ENCODE measurements at places on chromosomes 4 and X.

DNA sequence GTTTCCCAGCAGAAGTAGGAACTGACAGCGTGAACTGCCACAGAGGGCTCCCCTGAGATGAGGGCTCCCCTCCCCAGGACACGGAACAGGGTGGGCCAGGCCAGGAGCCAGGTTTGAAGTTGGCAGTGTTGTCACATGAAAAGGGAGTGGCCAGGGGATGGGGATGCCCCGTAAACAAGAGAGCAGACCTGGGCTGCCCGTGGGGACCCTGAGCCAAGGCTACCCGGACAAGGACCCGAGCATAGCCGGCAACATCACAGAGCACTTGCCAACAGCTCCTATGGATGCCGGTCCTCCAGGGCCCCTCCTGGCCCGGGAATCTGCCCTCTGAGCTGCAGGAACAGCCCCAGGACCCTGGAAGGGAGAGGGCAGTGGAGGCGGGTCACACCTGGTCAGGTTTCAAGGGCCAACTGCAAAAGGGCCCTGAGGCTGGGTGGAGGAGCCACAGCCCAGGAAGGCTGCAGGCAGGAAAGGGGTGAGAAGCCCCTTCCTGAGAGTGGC, 102.1 kb downstream of the CPZ start:
- no peak for DNase-seq

DNA sequence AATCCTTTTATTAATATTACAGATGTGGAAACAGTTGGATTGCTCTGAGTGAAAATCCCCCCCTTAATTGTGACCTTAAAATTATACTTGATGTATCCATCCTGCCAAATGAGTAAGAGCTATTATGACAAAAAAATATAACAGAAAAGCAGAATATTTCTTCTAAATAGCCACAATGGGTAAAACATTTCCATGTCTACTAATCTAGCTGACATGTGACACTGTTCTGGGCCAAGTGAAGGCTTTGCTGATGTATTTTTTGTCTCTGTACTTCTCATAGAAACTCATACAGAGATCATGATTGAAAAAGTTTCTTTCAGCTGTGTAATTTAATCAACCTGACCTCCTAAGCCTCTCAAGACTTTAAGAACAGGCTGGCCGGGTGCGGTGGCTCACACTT, 569.1 kb upstream of the ZFP42 start:
- DNase-seq, result no peak

- no peak for DNase-seq
Measured at GRCh38 chr4:123651536-123652180, 255.1 kb downstream of the SPRY1 start.

DNA sequence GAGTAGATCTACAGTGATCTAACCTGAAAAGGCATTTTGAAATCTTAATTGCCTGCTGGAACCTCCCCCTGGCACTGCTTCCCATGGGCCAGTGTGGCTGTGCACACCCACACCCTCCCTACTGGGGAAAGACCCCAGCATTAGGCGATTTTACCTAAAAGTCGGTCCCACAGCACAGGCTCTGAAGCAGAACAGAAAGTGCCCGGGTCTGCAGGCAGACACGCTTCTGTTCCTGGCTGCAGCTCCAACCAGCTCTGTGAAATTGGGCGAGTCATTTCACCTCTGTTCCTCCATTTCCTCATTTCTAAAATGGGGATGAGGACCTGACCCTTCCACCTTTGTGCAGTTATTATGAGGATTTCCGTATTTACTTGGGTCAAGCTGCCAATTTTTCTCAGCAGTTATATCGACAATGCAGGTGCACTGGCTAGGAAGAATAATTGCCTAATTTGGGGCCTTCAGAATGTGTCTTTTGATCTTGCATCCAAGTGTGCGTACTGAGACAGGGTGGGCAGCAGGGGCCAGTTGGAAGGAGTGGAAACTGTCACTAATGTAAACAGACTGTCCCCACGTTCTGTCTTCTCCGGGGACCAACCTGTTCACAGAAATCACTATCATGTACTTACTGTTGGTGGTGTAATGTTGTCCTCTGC, 7.1 kb downstream of the KLF3 start:
- no peak for DNase-seq

DNA sequence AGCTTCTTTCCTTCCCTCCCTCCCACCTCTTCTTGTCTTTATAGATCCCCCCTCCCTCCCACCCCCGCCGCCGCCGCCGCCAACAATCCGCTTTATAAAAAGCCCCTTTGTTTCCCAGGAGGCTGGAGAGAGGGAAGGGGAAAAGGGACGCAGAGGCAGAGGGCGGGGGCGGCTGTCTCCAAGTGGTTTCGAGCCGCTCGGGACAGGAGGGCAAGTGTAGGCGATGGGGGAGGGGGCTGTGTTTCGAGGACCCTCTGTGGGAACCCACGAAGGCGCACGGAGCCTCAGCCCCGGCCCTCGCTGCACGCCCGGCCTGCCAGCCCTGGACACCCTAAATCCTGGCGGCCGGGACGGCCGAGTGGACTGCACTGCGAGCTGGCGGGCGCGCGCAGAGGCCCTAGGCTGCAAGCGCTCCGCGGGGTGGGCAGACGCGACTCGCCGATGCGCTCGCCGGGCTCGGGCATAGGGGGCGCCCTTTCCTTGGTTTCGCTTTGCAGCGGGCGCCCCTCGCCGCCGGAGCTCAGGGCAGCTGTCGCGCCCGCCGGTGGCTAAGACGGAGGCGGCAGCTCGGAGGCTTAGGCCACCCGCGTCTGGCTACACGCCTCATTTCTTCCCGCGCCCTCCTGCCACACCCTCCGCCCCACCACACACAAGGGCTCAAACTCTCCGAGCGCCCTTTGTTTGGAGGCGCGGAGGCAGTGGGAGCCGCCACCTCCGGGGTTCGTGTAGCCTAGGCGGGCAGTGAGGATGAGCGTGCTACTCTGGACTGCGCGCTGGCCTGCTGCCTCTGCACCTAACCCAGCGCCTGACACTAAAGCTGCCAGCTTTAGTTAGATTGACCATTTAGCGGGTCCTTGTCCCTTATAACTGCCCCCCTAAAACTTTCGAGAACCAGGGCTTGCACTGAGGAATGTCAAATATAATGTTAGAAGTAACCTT, 2.2 kb downstream of the MAMLD1 start:
- peak; percentile 26 for DNase-seq

DNA sequence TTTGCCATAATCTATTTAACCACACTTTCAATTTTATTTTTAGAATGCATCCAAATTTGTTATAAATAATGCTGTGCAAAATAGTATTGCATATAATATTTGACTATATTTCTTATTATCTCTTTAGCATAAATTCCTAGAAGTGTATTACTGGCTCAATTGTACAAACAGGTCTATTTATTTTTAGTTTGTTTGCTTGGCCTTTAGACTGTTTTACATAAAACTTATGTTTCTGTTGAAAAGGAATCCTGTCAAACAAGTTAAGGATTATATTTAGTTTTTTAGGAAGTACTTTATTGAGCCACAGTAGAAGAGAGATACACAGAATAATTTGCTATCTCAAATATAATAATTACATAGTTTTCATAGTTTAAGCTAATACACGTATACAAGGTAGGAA, 413.8 kb downstream of the GBA3 start:
- no peak for DNase-seq

GRCh38 chr4:157806184-157806583, 366.6 kb downstream of the GASK1B start:
- DNase-seq, result no peak

GRCh38 chrX:106281383-106281782, 113.3 kb downstream of the PWWP3B start:
- DNase-seq, result no peak

GRCh38 chr4:92333016-92333415, 29.2 kb downstream of the GRID2 start:
- no peak for DNase-seq

GRCh38 chr4:166502660-166503059, 629.6 kb downstream of the TLL1 start:
- no peak for DNase-seq

GRCh38 chrX:147191361-147191760, 376.8 kb upstream of the CXorf51A start:
- no peak for DNase-seq

- DNase-seq, result no peak
Measured at GRCh38 chr4:29278585-29278984, 1441.6 kb upstream of the PCDH7 start.

DNA sequence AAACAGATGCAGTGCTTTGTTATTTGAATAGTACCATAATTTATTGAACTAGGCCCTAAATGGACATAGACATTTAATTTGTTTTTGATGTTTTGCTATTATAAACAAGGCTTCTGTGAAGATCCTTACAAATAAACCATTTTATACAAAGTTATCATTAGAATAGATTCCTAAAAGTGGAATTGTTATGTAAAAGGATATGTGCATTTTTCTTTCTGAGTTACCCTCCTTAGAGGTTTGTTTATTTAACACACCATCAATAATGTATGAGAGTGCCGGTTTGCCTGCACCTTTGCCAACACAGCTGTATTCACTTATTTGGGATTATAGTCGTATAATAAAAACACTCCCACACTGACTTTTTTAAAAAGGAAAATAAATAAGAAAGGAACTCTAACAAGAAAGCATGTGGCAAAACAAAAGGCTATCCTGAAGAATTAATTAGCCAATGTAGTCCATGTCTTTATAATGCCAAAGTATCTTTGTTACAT, 84.8 kb downstream of the PAK3 start:
- no peak for DNase-seq

DNA sequence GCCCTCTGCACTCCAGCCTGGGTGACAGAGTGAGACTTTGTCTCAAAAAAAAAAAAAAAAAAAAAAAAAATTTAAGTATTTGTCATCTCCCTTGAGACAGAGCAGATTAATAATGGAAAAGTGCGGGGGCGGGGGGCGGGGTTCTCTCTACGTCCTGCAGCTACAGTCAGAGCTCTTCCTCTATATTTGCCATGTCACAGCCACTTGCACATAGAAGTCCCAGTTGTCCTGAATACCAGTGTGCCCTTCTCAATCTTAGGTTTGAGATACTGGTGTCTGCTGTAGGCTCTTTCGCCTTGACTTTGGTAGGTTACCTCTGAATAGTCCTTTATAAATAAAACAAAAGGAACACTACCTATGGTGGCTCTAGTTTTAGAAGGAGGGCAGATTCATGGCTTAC, 237.8 kb upstream of the PGRMC2 start:
- DNase-seq, result no peak

DNA sequence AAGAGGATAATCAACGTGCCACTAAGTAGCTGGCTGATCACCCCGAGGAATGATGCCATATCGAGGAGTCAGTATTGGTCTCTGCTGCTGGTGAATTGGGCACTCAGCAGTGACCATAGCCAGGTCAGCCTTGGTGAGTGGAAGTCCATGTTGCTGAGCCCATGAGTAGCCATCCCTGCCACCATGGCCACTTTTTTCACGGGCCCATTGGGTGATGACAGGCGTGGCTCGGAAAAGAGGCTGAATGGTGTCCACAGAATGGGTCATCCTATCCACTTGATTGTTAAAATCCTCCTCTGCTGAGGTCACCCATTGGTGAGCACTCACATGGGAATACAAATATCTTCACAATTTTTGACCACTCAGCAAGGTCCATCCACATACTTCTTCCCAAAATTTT, 114.4 kb downstream of the UBE2NL start:
- DNase-seq, result no peak

DNA sequence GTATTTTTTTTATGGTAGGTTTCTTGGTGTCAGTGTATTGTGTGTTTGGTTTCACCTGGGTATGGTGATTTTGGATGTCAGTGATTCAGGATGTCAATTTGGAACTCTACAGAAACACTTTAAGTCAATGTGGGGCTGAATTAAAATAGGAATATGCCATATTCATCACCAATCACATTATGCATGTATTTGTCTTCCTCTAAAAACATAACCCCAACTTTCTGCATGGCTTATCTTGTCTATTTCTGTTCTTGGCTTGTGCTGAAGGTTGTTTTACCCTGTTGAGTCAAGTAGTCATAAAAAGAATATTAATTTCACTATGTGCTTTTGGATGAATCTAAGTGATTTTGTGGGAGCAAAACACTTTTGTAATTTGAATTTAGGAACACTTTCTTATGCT, 19.0 kb downstream of the ZNF721 start:
- no peak for DNase-seq

- DNase-seq, result no peak
Measured at GRCh38 chrX:99722094-99722493, 688.0 kb downstream of the PCDH19 start.

GRCh38 chr4:13176741-13177142, 307.4 kb downstream of the RAB28 start:
- no peak for DNase-seq

GRCh38 chr4:15034071-15034764, 31.9 kb downstream of the CPEB2 start:
- DNase-seq, result no peak

- no peak for DNase-seq
Measured at GRCh38 chr4:143407888-143408287, 71.2 kb downstream of the GAB1 start.

- no peak for DNase-seq
Measured at GRCh38 chrX:154779261-154779660, 16.6 kb downstream of the DKC1 start.

DNA sequence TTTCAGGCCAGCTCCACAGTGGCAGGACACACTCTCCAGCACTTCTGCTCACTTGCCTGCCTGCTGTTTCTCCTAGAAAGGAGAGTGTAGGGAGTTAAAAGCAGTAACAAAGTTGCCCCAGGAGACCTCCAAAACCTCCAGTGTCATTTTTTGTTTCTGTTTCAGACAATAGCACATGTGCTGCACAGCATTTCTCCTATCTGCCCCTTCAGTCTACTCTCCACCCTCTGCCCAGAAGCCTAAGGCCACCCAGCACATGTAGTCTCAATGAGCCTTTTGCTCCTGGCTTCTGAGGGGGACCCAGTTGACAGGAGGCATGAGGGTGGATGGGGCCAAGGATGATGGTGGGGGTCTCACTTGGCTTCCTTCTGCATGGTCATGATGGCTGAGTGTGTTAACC, 329.6 kb upstream of the CLNK start:
- no peak for DNase-seq

DNA sequence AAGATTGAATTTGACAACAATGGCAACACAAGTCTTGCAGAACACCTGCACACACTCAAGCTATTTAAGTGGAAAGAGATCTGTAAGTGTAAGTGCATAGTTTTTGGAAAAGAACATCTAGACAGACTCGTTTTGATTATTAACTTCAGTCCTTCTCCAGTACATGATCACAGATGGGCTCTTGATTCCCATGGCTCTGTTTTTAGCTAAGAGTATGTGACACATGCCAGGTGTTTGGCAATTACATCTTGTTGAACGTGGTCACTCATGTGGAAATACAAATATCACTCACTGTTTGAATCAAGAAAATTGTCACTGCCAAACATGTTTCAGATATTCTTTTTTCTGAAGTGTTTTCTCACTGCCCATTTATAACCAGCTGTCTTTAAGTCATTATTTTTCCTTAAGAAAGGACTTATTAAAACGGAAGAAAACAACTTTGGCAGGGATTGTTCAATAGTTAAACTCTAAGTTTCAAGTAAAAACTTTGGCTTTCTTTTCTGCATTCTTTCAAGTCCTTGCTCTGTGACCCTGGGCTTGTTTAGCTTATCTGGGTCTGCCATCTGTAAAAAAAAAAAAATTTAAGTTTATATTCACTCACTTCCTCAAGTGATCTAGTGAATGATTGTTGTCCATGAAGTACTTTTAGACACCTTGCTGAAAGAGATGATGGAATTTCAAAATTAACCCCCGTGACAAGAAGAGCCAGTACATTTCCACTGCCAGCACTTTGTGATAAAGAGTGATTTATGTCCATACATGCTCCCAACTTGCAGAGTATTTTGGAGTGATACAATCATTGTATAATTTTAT, 125.4 kb downstream of the ATXN3L start:
- no peak for DNase-seq
